Right renal cortex interstitium (tissue), 3 donors: ENCODE measurements at places on chromosomes 6 and 20. TPM values are rescaled to one million over a fixed set of nuclear protein-coding genes. Genes with fewer than 3 reads are reported as not detected.

- DNase-seq = no peak
These were observed 90.6 kb upstream of the MAP3K7 start for GRCh38 chr6:90677440-90677839.

- DNase-seq = no peak
These were observed 105.5 kb upstream of the TMEM170B start for GRCh38 chr6:11432091-11432490.

- no peak for DNase-seq
These were observed 372.7 kb upstream of the RGS17 start for GRCh38 chr6:153503810-153504209.

DNA sequence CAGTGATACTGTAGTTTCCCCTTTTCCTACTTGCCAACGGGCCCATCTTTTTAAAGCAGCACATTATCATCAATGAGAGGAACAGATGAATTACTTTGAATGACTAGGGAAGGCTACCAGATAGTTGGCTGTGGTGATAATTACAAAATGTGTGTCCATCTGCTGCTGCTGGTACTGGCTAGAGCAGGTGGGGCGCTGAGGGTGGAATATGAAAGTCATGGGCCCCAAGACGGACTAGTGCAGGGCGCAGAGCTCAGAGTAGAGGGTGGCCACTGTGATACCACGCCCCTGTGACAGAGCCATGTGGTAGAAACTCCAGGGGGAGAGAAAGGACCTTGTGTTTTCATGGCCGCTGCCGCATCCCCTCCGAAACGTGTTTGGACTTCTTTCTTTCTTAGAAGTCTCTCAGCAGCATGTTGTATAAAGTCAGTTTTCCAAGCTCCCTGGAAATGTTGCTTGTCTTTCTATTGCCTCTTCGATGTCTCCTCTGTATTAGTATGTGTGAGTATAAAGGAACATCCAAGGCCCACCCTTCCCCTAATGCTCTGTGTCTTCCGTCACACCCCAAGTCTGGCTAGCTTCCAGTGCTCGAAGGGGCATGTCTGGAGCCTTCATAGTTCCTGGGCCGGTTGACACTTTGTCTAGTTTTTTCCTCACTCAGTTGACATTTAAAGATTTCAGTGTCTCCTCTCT lies 88.1 kb downstream of the PPP1R14C start:
- no peak for DNase-seq

DNA sequence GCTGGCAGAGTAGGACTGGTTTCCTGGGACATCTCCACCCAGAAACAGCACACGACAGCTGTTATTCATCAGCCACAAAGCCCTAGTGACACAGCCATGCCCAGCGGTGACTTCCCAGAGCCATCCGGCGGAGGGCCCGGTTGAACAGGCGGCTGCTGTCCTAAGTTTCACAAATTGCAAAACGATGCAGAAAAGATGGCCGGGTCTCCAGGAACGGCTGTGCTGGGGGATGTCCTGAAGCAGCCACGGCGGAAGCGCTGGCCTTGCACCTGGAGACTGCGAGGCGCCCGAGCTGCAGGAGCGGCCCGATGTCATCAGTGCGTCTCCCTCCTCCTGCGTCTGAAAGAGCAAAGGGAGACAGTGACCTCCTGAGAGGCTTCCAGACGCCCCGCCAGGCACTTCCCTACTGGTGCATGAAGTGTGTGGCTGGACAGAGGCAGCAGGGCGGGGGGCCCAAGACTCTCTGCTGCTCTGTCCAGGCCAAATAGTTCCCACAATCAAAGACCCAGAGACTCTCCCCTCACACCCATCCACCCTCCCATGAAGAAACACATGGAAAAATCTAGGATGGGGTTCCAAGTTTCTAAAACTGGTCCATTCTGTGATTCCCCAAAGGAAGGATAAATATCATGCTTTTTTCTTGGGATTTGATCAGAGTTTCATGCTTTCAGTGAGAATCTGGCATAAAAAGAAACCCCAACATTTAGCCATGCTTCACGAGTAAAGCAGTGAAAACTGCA lies 44.0 kb downstream of the SSR1 start:
- DNase-seq = no peak

DNA sequence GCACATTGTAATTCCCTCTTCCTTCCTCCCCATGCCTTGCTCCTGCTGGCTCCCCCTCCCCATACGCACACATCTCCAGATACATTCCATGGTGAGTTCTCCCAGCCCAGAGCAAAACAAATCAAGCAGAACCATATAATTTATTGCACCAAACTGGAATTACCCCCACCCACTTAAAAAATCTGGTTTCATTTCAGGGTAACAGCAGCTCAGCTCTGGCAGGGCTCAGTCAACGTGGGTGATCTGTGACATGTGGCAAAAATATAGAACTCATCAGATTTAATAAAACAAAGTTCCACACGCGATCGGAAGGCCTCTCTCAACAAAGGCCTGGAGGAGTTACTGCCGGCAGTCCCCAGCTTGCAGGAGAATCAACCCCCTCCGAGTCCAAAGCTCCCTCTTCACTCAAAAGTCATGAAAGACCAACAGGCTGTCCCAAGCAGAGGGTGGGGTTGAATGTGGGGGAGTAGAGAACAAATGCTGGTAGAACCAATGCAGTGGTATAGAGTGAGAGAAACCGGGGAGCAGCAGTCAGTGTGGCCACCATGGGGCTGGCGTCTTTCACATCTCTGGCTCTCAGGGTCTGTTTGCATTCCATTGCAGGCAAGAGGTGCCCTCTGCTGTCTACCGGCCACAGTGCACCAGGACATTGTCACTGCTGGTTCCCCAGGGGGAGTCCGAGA lies 323.3 kb upstream of the NT5E start:
- peak; percentile 29 for DNase-seq

MBOAT1 gene
- polyA plus RNA-seq = 19.2 TPM

CTCFL gene
- 3.4 TPM for polyA plus RNA-seq

GSTA3 gene
- 0.51 TPM for polyA plus RNA-seq

TBX18 gene
- polyA plus RNA-seq = 6.6 TPM

THBD gene
- 5.2 TPM for polyA plus RNA-seq

MAP7 gene
- polyA plus RNA-seq = 33.2 TPM

VNN1 gene
- 0.21 TPM for polyA plus RNA-seq
